ENCODE measurements at places on chromosomes 3 and 15.

DNA sequence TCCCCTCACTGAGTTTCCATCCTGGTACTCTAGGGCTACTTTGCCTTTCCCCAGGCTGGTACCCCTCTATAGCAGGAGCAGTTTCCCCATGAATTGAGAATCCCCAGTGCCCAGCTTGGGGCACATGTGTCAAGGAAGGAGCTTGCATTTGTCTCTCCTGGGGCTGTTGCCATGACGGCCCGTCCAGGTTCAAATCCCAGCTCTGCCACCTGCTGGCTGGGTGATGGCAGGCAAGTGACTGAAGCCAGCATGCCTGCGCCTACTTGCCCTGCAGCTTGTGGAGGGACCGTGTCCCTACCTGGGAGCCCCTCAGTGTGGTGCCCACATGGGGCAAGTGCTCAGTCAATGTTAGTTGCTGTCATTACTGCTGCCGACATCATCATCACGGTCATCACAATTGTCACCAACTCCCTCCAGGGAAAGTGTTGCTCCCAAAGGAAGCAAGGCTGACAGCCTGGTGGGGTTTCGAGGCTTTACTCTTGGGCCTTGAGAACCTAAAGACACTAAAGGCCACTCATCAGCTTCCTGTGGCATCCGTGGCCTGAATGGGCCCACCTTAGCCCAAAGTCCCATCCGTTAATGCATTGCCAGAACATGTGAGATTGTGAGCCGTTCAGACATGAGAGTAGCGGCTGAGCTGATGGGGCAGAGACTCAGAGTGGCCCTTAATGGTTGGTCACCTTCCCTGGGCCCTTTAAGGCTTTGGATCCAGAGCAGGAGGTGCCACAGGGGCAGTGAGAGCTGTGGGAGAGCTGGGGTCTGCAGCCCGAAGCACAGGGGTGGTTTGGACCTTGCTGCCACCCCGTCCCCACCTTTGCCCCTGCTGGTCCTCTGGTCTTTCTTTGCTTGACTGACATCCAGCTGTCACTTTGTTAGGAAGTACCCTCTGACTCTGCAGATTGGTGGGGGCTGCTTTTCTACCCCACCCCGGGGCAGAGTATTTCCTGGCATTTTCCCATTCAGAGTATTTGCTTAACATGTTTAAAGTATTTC is 144.4 kb downstream of the DNAJB8 start:
- no peak for DNase-seq

DNA sequence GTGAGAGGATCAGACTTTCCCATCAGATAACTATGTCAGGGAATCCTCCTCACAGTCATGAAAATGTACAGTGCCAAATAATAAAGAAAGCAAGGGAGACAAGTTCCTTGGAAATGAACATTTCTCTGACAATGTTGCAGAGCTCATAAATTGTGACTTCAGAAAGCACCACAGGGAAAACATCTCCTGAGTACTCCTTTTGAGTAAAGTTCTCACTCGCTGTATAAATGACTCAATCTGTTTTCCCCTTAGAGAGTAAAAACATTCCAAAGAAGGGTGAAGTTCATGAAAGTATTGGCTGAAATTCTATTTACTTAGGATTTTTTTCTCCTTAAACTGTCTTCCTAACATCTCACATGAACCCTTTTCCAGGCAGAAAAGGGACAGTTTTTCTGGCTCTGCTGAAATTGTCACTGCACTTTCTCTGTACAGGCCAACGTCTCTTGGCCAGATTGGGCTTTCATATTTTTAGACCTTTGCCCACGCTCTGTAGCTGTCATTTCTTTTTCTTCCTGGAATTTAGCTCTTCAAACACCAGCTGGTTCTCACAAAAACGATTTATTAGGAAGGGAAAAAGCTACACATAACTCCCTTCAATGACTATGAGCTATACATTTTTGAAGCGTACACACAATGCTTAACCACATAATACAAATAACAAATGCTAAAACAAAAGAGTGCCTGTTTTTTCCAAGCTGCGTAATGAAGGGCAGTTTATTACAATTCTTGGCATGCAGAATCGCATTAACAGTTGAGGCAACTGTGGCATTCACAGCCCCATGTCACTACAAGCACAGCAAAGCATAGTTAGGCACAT is 216.1 kb downstream of the ATP8B4 start:
- DNase-seq = no peak

DNA sequence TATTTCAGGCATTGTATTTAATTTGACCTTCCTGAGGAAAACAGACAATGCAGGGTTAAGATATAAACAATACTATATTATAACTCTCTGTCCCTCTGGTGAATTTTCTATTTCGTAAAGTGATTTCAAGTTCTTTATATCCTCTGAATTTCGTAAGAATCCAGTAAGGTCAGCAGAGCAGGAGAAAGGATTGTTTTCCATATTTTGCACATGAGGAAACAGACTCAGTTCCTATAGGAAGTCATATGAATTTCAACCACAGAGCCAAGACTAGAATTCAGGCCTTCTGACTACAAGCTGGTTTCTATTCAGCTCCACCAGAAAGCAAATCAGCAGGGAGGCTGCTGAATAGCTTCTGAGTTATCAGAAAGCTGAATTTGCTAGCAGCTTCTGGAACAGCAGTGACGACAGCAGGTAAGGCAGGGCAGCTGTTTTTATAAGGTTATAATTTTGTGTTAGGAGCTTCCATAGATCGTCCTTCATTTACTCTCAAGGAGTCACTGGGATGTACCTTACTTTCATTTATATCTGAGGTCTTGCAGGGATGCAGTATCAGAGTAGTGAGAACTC is 11.1 kb upstream of the PLAAT1 start:
- no peak for DNase-seq

DNA sequence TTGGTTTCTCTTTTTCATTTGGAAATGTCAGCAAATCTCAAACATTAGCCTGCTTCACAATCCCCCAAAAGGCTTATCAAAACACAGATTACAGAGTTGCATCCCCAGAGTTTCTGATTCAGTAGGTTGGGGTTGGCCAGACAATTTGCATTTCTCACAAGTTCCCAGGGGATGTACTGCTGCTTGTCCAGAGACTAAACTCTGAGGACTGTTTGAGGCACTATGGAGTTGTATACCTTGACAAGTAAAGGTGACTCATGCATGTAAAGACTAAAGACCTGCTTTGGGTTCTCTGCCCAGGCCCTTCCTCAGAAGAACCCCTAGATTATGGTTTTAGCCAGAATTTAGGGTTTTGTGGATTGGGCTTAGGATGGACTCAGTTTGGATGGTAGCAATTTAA is 151.1 kb upstream of the ARHGEF26 start:
- no peak for DNase-seq

DNA sequence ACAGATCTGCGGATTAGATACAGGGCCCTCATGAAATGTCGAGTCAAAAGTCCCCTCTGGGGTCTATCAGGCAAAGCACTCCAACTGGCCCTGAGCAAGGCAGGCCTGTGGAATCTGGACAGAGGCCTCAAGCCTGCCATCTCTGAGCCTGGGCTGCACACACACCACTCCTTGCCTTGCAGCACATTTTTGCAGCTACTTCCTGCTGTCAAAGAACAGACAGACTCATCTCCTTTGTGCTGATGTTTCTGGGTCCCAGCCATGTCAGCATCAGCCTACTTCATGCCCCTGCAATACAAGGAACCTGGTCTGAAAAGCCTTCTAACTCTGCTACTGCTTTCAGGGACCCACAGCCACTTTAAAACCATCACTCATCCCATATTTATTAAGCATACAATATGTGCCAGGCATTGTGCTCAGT is 60.6 kb upstream of the IL12A start:
- no peak for DNase-seq

- DNase-seq = no peak
Measured at GRCh38 chr3:12242772-12243171, 46.1 kb upstream of the PPARG start.

GRCh38 chr3:141355242-141355641 is 13.1 kb upstream of the ZBTB38 start:
- no peak for DNase-seq

DNA sequence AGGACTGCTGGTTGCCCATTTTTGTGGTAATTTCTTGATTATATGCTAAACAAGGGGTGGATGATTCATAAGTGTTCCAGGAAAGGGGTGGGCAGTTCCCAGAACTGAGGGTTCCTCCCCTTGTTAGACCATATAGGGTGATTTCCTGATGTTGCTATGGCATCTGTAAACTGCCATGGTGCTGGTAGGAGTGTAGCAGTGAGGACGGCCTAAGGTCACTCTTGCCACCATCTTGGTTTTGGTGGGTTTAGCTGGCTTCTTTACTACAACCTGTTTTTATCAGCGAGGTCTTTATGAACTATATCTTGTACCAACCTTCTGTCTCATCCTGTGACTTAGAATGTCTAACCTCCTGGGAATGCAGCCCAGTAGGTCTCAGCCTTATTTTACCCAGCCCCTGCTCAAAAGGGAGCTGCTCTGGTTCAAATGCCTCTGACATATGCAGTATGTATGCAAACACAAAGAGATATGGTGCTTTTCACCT is 46.2 kb downstream of the C3orf38 start:
- DNase-seq = no peak

DNA sequence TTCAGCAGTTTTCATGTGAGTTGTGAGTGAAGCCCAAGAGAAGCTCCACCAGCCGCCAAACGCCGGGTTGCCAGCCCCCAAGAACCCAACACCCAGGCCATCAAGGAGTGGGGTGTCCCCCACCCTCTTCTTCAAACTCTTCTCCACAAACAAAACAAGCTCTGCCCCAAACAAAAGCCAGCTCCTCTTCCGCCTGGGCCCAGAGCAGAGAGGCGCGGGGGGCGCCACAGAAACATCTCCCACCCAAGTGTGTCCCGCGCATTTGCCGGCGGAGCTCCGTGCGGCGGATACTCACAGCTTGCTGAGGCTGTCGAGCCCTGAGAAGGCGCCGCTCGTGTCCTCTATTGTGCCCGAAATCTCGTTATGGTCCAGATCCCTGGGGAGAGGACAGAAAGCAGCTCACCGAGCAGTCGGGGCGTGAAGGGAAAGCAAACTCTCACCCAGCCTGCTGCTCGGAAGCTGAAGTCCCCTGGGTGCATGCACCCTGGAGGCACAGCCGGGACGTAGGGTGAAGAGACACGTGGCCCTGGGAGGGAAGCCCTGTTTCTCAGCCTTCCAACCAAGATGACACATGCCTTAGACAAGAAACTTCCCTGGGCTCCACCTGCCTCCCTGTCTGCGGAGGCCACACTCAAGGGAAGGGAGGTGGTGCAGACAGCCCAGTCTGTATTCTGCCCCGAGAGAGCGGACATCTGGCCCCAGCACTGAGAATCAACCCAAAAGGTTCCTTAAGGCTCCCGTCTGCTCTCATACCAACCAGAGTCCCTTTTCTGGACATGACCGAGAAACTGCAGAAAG is 95.7 kb downstream of the LRIG1 start:
- DNase-seq = no peak

GRCh38 chr15:71669688-71670087 is 140.7 kb upstream of the NR2E3 start:
- DNase-seq = no peak

GRCh38 chr15:48823237-48823636 is 12.4 kb upstream of the CEP152 start:
- no peak for DNase-seq

DNA sequence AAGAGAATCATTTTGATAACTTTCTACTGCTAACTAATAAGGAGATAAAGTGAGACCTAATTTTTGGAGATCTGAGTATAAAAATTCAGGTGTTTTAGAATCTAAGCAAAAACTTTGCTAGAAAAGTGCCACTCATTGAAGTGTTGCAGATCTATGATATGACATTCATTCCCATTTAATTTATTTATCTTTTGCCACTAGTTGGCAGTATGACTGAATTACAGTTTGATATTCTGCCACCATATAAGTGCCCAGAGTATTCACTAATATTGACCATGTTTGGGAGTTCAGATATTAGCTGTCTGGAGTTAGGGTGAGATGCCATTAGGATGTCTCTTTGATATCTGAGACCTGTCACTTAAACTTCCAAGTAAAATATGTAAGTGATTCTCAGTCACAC is 251.3 kb upstream of the GBE1 start:
- DNase-seq = no peak

- no peak for DNase-seq
Measured at GRCh38 chr3:154060238-154061000, 60.8 kb upstream of the ARHGEF26 start.

All from Caki2 (cell line).